ENCODE measurements at places on chromosomes 2 and 18.
A peak's percentile ranks its signal among the peaks of the same experiment; 100 is the strongest.

GRCh38 chr2:102848366-102848839 lies 86.6 kb downstream of the TMEM182 start:
- DNase-seq, result peak; percentile 65

- peak; percentile 26 for DNase-seq
Observed at GRCh38 chr2:18932853-18933252, 343.5 kb upstream of the NT5C1B start.

GRCh38 chr2:152573168-152573567 lies 144.1 kb downstream of the PRPF40A start:
- DNase-seq, result peak; percentile 96

DNA sequence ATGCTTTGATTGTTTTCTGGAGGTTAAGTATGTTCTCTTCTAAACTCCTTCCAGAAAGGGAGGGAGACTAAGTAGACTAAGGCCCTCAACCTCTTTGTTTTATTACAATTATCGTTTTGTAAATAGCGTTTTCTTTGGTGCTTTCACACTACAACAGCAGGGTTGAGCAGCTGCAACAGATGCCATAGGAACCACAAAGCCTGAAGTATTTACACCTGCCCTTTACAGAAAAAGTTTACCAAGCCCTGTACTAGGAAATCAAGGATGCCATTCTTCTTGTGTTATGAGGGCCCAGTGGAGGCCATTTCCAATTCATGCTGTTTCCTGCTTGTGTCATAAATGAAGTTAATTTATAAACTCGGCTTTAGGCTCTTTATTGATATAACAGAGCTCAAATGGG lies 914.8 kb downstream of the DCDC2C start:
- DNase-seq, result no peak

DNA sequence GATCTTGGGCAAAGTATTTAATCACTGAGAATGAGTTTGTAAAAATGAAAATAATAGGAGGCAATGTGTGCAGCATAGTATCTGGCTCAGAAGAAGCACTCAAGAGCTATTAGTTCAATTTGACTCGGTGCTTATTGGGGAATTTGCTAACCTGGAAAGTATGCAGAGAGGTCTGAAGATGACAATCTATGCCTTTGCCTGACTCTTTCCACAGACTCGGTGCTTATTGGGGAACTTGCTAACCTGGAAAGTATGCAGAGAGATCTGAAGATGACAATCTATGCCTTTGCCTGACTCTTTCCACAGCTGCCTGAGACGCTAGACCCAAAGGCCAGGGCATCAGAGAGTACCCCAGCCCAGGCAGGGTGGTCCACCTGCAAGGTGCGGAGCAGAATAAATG lies 12.2 kb upstream of the SH3BP4 start:
- peak; percentile 10 for DNase-seq

DNA sequence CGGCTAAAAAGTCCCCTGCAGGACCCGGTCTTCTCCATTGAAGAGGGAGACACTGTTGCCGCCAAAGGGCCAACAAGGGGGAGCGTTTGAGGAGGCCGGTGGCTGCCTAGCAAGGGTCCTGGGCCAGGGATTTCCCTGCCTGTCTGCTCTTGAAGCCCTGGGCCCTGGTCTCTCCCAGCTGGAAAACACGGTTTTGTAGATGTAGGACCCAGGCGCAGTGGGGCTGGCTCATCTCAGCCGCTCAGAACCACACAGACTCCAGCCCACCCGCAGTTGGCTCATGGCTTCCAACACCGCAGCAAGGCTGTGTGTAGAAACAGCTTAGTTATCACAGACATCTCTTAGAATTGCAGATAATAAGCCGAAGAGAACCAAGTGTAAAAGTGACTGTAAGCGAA lies 57.1 kb upstream of the TWIST2 start:
- peak; percentile 82 for DNase-seq

- DNase-seq, result peak; percentile 79
Observed at GRCh38 chr18:76495435-76496193, 572 bp upstream of the ZNF516 start.

All from GM23248 (cell line).